Stimulated activated CD4-positive, alpha-beta T cell treated with anti-CD3 and anti-CD28 coated beads, Interleukin-1b, Interleukin-23, amount 100 ng/mL, for 1 hour (primary cell): ENCODE measurements at places on chromosomes 12 and 14.

DNA sequence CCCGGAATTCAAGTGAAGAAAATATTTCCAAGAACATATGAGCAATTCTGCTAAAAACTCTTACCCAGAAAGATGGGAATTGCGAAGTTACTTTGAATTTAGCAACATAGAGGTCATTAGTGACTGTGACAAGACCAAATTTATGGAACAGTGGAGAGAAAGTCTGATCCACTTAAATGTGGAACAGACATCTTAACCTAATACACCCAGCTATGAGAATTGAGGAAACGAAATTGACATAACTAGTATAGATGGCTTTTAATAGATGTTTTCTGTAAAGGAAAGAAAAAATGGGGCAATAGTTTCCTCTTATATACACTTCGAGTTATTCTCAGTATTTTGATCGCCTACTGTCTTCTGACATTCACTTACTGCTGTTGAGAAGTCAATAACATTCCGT lies 4.6 kb downstream of the OVCH1 start:
- no peak for DNase-seq

DNA sequence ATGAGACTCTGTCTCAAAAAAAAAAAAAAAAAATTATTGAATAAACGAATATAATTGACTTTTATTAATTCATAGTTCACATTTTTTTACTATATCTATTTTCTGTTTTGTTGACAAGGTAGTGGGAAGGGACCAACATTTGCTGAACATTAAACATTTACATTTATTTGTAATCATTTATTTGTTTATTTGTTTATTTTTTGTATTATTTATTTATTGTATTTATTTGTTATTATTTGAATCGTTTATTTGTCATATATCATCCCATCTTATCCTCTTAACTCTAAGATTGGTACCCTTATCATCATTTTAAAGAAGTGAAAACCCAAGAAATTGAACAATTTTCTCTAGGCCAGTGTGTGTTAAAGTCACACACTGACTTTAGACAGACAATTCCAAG lies 101.5 kb downstream of the SYT1 start:
- DNase-seq, result no peak

GRCh38 chr14:93116676-93117200 lies 1.0 kb upstream of the ITPK1 start:
- DNase-seq, result no peak

- no peak for DNase-seq
Measured at GRCh38 chr14:55128386-55129085, 516 bp upstream of the LGALS3 start.

DNA sequence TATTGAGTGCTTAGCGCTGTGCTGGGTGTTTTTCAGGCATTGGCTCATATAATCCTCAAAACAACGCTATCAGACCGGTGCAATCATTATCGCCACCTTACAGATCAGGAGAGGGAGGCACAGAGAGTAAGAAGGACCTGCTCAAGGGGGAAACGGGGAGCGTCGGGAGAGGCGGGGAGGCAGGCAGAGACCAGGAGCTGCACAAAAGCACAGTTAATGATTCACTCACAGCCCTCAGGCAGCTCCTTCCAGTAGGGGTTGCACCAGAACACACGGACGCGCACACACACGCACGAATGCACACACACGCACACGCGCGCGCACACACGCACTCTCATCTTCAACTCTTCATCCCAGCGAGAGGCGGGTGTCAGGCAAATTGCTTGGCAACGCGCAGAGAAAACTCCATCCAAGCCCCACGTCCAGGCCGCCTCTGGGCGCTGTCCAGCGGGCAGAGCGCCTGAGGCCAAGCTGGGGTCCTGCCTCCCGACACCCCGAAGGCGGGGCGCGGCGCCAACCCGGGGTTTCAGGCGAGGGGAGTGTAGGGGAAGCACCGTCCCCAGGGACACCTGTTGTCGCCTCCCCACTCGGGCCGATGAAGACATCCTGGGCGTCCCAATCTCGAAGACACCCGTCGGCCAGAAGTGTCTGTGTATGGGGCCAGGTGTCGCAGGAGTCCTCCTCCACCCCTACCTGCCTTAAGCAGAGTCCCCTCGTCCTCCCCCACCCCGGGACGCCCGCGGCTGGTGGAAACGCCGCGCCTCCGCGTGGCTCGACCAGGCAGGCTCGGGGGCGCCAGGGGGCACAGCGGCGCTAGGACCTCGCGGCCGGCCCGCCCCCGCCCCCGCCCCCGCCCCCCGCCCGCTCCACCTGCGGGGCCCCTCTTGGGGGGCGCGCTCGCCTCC lies 35.5 kb upstream of the STON2 start:
- no peak for DNase-seq

- no peak for DNase-seq
Measured at GRCh38 chr14:102317564-102318248, 1.8 kb upstream of the ZNF839 start.

GRCh38 chr12:116484807-116485206 lies 74.4 kb upstream of the MAP1LC3B2 start:
- no peak for DNase-seq

- no peak for DNase-seq
Measured at GRCh38 chr14:70981000-70981952, 74.0 kb downstream of the PCNX1 start.

GRCh38 chr14:106210650-106211049 lies 684.3 kb downstream of the TMEM121 start:
- no peak for DNase-seq

DNA sequence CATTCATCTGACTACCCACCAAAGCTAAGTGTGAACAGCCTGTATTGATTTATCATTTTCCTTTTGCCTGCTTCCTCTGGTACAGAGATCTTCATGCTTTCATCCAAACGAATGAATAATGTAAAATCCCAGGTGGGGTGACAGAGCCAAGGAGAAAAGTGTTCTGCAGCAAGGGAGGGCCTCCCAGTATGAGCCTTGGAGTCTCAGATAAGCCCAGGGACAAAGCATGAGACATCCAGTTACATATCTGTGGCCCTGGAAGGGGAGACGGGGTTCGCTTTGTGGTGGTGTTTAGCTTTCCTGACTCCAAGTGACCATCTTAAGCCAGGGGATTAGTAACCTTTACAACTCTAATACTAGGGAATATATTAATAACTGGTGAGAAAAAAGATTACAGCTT lies 177.1 kb downstream of the ETV6 start:
- DNase-seq, result no peak

DNA sequence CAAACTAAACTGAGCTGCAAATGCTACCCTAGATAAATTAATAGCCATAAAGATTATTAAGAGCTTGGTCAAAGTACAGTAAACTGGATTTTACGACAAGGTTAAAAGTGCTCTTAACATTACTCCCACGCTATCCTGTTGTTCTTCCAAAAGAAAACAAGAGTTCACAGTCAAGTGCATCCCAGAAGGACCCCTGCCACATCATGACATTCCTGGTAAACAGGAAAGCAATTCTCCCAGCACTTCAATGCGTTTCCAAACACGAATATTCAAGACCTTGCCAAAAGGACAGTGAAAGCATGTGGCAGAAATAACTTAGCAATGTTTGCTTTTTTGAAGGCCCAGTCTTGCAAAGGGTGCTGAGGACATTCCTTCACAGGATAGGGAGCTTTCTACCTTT lies 11.2 kb downstream of the SPRING1 start:
- no peak for DNase-seq

- DNase-seq, result no peak
Measured at GRCh38 chr12:63668028-63668799, at the start of gene DPY19L2. Gene DPY19L2 (minus strand): TSS chr12:63668493. CDS start chr12:63668393, 100 bp downstream.

GRCh38 chr14:63902375-63902976 lies 49.7 kb downstream of the SYNE2 start:
- no peak for DNase-seq

DNA sequence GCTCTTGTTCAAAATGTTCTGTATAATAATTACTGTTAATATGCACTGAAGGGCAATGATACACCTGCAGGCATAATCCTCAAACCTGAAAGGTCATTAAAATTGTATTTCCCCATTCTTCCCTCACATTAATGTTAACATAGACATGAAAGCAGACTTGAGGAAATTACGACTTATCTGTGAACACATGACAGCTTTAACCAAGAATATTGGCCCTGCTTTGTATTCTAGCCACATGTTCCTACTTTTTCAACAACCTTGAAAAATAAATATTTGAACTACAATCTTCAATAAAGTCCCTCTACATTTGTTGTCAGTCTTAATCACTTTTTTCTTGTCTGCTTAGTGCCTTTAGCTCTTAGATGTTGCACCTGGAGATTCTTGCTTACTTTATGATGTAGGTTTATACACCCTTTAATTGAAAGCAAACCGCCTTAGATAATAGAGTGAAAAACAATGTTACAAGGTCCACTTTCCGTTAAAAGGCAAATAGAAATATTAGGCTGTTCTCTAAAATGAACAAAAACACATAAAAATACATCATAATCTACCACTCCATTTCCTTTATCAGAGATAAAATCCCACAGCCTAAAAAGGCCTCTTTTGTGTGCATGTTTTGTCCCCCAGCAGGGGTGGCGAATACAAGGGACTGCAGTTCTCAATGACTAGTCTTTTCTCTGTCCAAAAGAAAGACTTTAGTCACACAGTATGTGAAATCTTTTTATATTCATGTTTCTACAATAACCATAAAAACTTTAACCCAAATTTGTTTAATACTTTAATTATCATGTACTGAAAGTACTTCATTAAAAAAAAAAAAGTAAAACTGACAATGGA lies 55.9 kb downstream of the ZFC3H1 start:
- no peak for DNase-seq

DNA sequence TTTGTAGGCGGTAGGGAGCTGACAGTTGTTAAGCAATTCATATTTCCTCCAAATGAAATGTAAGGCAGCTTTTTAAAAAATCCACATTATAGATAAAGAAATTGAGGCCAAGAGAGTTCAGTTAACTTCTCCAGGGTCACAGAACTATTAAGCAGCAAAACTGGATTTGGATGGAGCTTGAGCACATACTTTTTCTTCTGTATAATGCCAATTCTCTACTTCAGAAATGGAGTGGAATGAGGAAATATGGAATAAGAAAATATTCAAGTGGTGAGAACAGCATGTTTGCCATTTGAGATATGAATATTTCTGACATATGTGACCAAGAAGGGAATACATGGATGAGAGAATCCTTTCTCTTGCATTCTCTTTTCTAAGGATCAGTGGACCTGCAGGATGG lies 233.1 kb downstream of the FOXG1 start:
- DNase-seq, result no peak

GRCh38 chr12:104138797-104139152 lies 765 bp upstream of the NFYB start:
- no peak for DNase-seq

GRCh38 chr12:54486173-54486867 lies 11.2 kb upstream of the NCKAP1L start:
- no peak for DNase-seq

DNA sequence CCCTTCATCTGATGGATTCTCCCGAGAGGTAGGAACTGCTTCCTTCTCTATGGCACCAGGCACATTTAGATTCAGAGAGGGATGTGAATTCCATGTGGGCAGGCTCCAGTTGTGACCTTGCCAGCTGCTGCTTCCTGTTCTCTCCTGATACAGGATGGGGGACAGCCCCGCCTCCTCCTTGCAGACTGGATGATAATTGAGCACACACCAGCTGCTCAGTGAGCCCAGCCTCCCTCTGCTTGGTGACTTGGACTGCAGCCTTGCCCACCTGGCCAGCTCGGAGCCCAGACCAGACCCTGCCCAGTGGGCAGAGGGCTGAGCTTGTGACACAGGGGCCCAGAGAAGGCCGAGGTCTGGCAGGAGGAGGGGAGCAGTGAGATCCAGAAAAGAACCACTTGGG lies 90.2 kb downstream of the CALM1 start:
- DNase-seq, result no peak

DNA sequence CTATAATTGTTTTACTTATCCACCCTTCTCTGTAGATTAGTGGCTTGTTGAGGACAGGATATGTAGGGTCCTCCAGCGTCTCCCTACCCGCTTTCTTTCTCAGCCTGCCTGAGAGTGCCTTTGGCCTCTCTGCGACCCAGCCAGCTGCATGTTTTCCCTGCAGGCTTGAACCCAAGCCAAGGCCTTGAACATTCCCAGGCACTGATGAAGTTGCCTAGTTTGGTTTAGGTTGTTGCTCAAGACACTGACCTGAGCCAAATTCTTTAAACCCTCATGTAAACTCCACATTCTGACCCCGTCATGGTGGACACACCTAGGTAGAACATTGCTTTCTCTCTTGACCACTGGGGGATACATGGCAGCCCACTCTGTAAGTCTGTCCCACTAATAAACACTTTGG lies 33.4 kb upstream of the TXNRD1 start:
- no peak for DNase-seq

GRCh38 chr12:120231316-120232011 lies 30.6 kb upstream of the RPLP0 start:
- DNase-seq, result peak; percentile 37

DNA sequence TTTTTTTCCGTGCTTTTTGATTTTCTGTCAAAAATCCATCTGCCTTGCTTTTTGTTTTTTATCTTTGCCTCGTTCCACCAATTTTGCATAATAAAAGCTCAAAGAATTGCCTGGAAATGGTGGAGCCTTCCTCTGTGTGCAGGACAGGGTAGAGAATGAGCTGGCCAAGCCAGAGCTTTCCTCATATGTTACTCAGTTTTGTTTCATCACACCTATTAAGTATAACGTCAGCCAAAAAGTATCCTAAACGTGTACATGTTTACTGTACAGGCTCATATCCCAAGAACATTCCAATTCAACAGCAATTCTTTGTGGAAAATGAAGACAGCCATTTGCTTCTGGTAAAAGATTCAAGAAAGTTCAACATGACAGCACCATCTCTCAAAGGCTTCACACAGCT lies 191.2 kb upstream of the LMNTD1 start:
- no peak for DNase-seq

- DNase-seq, result no peak
Measured at GRCh38 chr14:33406766-33407165, 468.1 kb downstream of the NPAS3 start.

- DNase-seq, result no peak
Measured at GRCh38 chr12:108282676-108283075, 56.4 kb downstream of the CMKLR1 start.

GRCh38 chr12:3148366-3149000 lies 71.3 kb downstream of the TSPAN9 start:
- no peak for DNase-seq

DNA sequence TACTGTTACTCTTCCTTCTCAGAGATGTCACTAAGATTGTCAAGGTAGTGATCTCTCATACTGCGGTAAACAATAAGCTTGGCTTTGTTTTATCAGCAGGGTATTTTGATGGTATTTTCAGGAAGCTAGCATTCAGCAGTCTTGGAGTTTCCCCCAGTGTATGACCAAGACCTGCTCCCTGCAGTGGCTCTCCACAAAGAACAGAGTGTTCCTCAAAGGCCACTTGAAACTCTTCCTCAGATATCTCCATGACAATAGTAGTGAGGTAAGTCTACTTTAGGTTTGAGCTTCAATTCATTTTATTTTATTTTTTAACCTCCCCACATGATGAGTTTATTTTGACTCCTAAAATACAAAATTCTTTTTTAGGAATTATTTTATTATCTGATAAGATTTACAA lies 74.0 kb upstream of the G2E3 start:
- DNase-seq, result no peak

- no peak for DNase-seq
Measured at GRCh38 chr12:123067654-123068053, 83.2 kb downstream of the PITPNM2 start.
